GM12878 (cell line): ENCODE measurements at places on chromosomes 16 and 17.
A peak's percentile ranks its signal among the peaks of the same experiment; 100 is the strongest.

DNA sequence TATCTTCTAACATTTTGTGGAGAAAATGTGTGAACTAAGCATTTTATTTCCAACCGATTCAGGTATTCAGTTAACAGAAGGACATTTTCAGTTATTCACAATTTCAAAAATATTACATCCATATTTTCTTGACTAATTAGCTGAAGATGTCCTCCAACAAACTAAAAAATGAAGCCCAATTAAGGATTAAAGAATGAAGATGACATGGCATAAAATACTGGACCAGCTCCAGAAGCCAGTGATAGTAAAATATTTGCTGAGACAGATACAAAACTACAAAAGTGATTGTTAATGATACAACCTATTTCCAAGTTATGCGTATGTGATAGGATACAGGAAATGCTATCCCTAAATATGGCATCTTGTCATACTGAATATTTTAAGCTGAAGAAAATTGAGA is 48.6 kb downstream of the PMP22 start:
- no peak for DNase-seq

DNA sequence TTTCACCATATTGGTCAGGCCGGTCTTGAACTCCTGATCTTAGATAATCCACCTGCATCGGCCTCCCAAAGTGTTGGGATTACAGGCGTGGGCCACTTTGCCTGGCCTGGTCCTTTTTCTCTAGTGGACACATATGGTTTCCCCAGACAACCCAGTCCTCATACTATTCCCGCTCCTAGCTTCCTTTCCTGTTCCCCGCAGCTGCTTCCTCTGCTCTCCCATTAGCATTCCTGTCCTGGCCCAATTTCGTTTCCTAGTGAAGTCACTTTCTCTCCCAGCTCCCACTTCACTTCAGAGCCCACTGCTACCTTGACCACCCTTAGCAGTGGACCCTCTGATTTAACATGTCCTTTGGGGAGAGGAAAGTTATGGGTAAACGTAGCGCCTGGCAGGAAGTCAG is 11.3 kb downstream of the KATNIP start:
- no peak for DNase-seq

- DNase-seq, result peak; percentile 40
Observed at GRCh38 chr17:81393684-81394376, 1.4 kb upstream of the BAHCC1 start.

DNA sequence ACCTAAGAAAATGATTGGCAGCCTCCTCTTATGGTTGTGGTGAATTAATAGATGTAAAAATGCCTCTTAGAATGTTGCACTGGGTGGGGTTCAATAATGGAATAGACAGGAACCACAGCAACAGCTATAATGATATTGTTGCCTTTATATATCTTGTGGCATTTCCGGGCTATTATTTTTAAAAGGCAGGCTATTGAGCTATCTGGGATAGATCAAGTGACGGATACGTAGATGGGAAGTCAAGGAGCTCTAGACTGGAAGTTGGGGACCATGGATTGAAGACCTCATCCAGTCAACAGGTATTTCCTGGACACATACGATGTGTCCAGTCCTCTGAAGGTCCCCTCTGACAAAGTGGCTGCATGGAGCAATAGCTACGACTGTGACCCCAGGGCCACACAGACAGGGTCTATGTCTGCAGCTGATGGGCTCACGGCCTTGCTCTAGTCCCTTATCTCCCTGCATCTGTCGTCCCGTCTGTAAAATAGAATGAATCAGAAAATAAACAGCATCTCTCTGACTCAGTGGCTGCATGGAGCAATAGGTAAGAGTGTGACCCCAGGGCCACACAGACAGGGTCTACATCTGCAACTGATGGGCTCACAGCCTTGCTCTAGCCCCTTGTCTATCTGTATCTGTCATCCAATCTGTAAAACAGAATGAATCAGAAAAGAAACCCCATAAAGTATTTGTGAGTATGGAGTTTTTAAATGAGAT is 117.7 kb upstream of the FOXF1 start:
- DNase-seq, result no peak

GRCh38 chr17:58321571-58322525 is 6.7 kb downstream of the TSPOAP1 start:
- DNase-seq, result no peak

DNA sequence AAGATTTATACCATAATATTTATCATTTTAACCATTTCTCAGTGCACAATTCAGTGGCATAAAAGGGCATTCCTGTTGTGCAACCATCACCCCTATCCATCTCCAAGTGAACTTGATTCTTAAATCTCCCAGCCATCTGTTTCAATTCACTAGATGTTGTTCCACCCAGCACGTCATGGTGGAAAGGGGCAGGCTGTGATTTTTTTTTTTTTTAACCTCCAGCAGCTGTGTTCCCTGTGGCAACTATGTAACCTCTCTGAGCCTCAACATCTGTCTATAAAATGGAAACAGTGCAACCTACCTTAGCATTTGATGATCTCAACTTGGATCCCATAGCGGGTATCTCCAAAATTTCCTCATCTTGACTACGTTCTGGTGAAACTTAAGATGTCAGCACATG is 604.5 kb downstream of the WWOX start:
- DNase-seq, result no peak

GRCh38 chr16:77225182-77225581 is 26.0 kb downstream of the SYCE1L start:
- no peak for DNase-seq

DNA sequence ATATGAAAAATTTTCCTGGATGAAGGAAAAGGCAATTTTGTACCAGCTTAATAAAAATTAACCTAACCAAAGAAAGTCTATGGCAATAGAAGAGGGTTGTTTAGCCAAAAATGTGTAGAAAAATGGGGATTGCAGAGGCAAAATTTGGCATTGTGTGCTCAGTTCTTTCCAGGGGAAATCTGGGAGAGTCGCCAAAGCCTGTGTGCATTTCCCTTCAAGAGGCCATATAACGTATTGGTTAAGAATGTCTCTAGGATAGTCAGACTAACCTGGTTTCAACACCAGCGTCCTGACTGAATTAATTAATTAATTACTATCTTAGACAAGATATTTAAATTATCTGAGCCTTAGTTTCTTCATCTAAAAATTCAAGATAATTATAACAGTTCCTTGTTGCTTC is 44.8 kb upstream of the HLF start:
- no peak for DNase-seq

- no peak for DNase-seq
Observed at GRCh38 chr16:5490499-5490898, 392.9 kb upstream of the EEF2KMT start.

DNA sequence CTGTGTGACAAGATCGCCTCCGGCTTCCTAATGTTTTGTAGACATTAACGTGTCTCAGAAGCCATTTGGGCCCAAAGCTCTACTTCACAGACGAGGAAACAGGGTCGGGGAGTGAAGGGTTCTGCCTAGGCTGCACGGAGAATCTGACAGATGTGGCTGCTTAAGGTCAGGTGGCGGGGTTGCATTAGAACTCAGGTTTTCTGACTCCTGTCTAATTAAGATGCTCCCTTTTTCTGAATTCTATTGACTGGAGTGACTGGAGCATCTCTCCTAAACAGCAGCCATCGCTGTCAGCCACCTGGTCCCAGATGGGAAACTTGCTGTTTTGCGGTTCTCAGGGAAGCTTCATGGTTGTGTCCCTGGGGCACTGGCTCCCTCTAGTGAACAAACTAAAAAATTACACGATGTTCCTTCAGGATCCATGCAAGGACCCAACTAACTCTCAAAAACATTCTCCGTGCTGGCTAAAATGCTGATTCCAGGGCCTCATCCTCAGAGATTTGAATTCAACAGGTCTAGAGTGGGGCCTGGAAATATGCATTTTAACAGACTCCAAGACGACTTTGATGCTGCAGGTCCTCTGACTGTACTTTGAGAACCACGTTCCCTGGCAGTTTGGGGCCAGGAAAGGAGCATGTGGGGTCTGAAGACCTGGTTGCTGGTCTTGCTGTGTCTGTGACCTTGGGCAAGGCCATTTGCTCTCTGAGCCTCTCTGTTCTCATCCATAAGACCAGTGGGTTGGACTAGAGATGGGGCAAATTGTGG is 117.4 kb downstream of the IRF8 start:
- peak; percentile 59 for DNase-seq

DNA sequence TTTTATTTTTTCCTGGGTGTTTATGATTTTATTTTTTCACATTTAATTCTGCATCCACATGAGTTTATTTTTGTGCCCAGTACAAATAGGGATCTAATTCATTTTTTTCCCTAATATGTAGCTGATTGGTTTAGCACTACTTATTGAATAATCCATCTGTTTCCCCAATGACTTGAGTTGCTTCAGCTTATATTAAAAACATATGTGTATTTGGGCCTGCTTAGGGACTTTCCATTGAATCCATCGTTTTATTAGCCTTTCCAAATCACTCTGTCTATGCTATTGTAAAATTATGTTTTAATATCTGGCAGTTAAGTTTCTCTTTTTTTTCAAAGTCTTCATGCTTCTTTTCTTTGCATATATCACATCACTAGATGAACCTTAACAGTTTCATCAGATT is 42.2 kb downstream of the WWP2 start:
- DNase-seq, result no peak

- DNase-seq, result peak; percentile 34
Observed at GRCh38 chr17:74235040-74235581, 21.7 kb downstream of the TTYH2 start.

DNA sequence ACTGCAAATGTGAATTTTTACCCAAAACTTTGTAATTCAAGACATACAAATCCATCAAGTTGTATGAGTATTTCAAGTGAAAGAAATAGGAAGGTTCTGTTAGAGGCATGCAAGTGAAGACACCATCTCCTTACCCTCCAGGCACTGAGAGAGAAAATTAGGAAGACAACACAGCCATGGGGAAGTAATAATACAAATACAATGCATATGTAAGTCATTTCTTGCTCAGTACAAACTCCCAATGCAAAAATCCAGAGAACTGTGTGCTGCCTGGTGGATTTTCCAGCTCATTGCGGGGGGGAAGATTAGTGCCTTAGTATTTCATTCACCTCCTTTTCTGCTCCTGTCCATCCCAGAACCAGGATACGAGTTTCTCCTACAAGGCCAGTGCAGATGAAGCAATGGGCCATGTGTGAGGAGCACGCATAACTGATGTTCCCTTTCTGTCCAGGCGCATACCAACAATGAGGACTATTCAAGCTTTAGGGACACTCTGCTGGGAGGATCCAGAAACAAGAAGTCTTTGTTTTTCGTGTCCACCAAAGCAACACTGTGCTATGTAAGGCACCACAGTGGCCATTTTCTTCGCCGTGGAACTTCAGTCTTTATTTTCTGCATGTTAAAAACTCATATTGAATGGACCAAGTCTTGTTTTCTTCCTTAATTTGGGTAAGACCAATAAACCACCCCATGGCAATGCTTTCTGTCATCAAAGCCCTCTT is 143.7 kb upstream of the RCVRN start:
- DNase-seq, result no peak

DNA sequence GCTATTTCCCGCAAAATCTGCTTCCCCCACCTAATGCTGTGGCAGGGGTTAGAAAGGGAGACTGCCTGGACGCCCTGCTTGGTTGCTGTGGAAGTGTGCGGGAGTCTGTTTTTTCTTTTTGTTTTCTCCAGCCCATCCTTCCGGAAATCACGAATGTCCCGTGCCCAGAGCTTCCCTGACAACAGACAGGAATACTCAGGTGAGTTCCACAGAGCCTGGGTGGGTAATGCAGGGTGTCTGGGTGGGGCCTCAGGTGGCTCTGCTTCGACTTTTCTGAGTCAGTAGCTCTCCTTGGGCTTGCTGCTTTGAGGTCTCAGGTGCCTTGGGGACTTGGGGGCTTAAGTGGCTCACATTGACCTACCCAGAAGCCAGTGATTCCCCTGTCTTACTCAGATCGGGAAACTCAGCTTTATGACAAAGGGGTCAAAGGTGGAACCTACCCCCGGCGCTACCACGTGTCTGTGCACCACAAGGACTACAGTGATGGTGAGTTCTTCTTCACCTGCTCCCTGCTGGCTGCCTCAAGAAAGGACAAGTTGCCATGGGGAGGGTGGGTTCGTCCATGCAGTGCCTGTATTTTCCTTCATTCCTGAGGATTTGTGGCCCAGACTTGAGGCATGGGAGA is 11.4 kb downstream of the LIMD2 start:
- no peak for DNase-seq

GRCh38 chr16:88854306-88855111 is 2.2 kb downstream of the GALNS start:
- DNase-seq, result no peak

DNA sequence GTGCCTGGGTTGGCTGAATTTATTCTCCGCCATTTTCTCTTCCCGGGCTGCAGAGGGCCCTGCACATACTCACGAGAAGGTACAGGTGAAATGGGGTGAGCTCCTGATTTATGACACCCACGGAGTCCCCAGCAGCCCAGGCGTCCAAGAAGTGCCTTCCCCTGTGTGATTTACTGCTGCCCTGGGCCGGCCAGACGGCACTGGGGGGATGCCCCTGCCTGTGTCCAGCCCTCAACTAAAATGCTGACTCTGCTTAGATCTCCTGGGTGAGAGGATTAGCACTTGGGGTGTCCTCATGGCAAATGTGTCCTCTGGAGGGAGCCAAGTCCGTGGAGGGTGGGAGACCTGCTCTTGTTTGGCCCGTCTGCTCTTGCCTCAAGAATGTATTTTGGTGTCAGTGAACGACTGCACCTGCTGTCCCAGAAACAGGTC is 132.4 kb downstream of the MAF start:
- no peak for DNase-seq

DNA sequence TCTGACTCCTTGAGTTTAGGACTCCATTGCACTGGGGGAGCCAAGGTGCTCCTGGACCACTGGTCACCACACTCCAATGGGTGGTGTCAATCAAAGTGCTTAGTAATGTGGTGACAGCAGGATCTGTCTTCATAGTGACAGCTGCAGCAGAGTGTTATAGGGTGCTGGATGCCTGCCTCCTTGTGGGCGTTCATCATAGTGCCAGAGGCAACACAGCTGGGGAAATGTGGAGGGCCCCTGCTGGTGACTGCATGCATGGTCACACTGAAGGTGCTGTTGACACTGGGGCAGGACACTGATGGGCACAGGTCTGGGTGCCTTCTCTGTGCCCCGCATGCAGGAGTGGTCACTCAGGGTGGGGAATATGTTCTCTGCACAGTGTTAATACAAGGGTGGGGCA is 177.5 kb upstream of the CDH8 start:
- no peak for DNase-seq

DNA sequence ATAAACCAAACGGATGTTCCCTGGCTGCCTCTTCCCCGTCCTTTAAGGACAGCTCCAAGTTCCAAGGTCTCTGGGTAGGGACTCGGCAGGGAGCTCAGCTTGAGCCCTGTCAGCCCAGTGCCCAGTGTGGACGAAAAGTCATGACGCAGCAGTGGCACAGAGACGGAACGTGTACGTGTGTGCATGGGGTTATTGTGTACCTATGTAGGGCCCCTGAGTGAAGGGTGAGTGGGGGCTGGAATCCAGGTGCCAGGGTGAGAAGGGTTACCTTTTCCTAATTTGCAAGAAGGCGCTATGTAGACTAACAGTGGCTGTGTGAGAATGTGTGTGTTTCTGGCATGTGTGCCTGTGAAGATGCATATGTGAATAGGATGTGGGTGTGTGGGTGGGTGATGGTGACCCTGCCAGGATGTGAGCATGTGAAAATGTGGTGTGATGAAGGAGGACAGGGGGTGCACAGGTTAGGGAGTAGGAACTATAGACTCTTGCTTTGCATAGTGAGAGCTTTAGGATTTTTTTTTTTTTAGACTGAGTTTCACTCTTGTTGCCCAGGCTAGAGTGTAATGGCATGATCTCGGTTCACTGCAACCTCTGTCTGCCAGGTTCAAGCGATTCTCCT is 6.0 kb downstream of the SCN4A start:
- DNase-seq, result peak; percentile 60

GRCh38 chr16:2915196-2915929 is 3.6 kb downstream of the FLYWCH1 start:
- no peak for DNase-seq
